ENCODE measurements at places on chromosomes 12 and 14.

GRCh38 chr14:77961847-77962580 lies 162.1 kb downstream of the ADCK1 start:
- no peak for DNase-seq

DNA sequence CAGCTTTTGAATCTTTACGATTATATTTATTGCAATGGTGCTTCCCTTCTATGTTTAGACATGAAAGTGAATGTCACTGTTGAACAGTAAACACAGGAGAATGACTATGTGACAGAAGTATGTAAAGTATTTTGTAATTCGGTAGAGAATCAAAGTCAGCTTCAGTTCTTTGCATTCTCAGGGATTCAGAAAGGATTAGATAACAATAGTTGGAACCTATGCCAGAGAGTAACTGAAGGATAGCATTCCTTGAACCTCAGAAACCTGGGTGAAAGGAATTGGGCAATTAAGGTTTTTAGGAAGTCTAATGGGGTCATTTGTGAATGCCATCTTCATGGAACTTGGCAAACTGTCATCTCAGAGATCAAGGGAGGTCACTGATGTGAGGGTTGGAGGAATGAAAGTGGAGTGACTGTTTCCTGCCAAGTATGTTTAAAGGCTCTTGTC lies 305.3 kb upstream of the DDHD1 start:
- DNase-seq, result no peak

DNA sequence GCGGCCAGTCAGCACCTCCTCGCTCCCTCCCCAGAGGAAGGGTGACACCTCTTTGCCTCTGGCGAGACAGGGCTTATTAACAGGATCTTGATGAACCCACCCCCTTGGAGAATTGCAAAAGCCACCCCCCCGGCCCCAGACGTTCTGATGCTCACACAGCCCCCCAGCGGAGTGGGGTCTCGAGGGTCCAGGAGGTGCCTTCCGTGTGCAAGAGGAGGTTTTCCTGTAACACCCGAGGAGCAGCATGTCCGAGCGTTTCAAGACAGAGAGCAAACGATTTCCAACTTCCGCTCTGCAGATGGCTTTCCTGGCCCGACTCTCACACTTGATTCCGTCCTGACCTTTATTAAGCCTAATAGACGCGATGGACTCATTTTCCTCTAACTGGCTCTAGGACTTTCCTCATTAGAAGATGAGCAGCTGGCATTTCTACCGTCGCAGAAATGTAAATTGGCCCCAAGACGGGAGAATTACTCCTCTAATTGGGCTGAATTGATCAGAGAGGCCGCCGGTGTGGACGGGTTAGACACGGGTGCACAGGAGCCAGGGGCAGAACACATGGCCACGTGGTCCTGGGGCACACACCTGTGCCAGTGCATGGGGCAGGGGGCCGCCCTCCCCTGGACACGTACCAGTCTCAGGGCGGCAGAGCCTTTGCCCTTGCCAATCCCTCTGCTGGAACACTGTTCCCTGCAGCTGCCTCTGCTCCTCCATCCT lies 84.4 kb downstream of the NOC4L start:
- DNase-seq, result no peak

GRCh38 chr14:71190770-71191374 lies 283.6 kb downstream of the PCNX1 start:
- DNase-seq, result no peak

- DNase-seq, result no peak
Measured at GRCh38 chr14:64409126-64409920, 21.2 kb downstream of the MTHFD1 start.

GRCh38 chr14:104144911-104145825 lies 6.8 kb downstream of the KIF26A start:
- DNase-seq, result no peak

DNA sequence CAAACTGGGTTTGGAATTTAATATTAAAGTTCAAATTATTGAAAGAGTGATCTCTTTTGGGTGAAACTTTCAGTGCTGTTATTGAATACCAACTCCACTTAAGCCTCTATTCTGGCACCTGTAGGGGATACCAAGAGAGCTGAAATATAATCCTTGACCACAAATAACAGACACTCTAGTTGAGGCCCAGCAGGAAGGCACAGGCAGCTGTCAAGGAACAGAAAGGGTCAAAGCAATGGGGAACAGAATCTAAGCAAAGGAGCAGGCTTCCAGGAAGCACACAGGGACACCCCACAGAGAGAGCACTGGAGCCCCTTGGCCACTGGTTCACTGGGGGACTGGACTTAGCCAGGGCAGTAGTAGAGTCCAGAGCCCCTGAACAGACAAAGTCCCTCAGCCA lies 120.9 kb upstream of the SFSWAP start:
- no peak for DNase-seq

DNA sequence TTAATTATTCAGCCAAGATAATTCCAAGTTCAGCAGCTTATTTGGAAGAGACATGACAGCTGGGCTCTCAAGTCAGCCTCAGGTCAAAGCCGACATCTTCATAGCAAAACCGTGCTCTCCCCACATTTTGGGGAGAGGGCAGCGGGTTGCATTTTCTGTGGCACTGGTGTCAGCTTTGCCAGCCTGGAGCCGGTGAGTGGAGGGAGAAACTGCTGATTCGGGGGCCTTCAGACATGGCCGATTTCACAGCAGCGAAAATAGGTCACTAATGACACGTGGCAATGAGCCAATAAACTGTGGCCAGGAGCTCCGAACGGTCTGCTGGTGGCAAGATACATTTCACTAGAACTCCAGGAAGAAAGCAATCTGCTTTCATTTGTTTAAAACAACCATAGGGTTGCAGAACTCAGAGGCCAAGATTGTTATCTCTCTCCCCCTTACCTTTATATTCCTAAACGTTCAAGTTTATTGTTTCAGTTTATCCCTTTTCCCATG lies 173.2 kb downstream of the CAND1 start:
- DNase-seq, result peak; percentile 58

- DNase-seq, result no peak
Measured at GRCh38 chr14:71856199-71856919, 75.9 kb upstream of the RGS6 start.

DNA sequence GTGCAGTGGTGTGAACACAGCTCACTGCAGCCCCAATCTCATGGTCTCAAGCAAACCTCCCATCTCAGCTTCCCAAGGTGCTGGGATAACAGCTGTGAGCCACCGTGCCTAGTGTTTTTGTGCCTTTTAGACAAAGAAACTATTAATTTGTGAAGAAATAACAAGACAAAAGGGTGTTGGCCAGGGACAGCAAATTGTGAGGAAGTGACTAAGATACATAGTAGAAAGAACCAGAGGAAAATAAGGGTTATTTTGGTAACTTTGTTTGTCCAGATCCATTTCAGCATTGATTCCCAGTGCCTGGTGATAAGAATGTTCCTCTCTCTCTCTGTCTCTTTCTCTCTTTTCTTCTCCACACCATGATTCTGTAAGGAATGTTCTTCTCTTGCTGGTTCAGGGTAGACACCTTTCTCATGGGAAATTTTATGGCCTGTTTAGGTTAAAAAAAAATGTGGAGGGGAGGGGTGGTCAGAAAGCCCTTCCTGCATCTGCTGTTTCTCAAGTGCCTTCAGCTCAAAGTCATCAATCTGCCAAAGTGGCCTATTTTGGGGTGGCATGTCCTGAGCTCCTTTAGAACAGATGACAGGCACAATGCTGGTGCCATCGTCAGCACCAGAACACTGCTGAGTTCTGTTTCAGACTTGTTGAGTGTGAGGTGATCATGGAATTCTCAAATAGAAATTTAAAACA lies 184.4 kb upstream of the EEA1 start:
- no peak for DNase-seq

DNA sequence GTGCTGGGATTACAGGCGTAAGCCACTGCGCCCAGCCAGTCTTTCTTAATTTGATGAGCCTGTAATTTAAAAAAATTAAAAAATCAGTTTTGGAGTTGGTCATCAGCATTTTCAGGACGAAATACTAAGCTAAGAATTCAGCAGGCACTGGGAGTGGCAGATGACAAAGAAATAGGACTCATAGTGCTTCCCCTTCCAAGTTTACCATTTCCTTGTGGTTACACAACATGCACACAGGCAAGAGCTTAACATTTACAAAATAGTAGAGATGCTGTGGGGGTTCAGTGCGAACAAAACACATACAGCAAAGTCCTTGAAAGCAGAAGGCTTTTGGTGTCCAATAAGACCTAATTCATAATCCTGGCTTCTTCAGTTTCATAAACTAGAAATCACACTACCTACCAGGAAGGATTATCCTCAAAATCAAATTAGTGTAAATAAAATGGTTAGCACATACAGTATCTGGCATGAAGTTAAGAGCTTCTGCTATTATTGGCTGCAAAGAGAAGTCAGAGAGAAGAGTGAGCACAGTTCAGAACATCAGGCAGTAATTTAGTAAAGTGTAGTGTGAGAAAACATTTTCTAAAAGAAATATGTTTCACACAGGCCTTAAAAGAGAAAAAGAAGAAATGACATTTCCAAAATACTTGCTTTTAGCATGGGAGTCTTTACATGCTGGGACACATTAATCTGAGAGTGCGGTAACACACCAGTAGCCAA lies 22.2 kb upstream of the KIF21A start:
- DNase-seq, result no peak

- DNase-seq, result no peak
Measured at GRCh38 chr12:116087962-116088361, 189.5 kb downstream of the MED13L start.

DNA sequence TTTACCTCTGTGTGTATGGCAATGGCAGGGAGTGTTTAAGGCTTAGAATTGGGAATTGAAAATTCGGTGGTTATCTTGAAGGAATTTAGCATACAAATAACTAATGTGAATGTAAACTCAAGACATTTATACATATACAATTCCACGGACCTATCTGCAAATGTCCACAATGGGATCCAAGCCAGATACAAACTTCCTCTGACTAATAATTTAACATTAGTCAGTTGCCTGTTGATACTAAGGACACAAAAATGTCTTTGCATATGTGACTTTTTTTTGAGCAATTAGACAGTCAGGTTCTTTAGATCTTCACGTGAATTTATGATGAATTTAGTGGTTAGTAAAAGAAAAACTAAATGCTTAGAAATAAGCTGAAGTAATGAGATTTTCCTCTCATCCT lies 40.5 kb downstream of the ESR2 start:
- no peak for DNase-seq

- DNase-seq, result no peak
Measured at GRCh38 chr14:88305528-88306322, 17.3 kb downstream of the KCNK10 start.

DNA sequence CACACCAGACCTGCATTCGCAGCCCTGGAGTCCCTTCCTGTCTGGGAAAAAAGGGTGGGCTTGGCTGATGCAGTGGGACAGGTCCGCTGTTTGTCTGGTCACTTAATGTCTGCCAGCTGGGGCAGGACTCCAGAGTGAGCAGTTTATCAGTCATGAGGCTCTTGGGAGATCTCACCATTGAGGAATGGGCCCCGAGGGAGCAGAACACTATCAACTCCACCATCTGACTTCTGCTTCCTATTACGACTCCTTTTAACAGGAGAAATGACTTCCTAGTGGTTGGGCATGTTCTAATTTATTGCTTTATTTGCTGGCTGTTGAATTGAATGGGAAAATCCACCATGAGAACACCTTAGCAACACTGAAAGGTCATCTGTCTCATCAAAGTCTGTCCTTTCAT lies 182.5 kb upstream of the RASSF8 start:
- DNase-seq, result no peak

DNA sequence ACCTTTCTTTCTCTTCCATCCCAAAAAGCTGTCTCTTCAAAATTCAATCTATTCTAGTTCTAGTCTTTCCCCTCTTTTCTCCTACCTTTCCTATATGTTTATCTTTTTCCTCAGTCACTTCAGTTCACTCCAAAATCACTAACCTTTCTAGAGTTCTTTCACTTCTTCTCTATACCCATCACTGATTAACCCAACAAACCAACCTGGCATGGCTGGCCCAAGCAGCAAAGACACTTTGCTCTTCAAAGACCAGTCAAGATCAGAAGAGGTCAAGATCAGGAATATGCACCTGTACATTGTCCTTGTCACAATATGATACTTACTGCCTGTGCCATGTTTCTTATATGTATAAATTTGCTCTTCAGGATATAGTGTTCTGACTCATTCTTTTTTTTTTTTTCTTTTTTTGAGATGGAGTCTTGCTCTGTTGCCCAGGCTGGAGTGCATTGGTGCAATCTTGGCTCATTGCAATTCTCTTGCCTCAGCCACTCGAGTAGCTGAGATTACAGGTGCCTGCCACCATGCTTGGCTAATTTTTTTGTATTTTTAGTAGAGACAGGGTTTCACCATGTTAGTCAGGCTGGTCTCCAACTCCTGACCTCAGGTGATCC lies 112.9 kb downstream of the C12orf42 start:
- DNase-seq, result no peak

DNA sequence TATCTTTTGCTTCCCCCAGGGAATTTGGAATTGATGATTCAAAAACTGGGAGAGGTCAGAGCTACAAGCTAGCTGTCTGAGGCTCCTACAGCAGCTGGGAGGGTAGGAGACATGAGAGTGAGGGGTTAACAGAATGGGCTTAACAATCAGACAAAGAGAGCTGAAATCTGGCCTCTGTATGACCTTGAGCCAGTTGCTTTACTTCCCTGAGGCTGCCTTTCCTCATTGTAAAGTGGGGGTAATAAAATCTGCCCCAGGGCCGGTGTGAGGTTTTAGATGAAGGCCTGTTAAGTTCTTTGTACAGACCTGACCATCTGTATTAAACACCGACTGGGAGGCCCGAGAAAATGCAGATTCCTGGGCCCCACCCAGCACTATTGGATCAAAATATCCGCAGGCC lies 164.3 kb upstream of the NOS1 start:
- no peak for DNase-seq

DNA sequence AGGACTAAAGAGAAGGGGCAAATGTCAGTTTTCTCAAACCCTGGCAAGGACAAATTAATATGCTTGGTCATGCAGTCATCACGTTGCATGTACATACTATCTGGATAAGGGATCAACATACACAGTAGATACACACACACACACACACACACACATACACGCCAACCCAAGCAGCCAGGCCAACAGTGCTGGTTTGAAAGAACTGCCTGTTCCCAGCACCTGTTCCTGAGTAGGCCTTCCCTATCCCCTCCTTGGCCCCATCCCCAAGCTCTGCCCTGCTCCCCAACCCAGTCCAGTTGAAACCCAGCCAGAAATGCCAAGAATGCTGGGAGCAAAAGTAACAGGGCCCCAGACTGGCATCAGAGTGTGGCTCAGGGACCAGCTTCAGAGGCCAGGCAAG lies 4.4 kb downstream of the ITGA7 start:
- no peak for DNase-seq

- no peak for DNase-seq
Measured at GRCh38 chr12:80099259-80099658, at the start of gene OTOGL. TSS of gene OTOGL (plus strand) at chr12:80099537. CDS start at chr12:80209432, 109,895 bp downstream.

GRCh38 chr12:43827093-43827492 lies 8.8 kb upstream of the TMEM117 start:
- DNase-seq, result no peak

GRCh38 chr12:41536813-41537490 lies 348.8 kb downstream of the PDZRN4 start:
- no peak for DNase-seq

Data from D341Med (cell line).